ENCODE measurements at places on chromosomes 13 and 19.

DNA sequence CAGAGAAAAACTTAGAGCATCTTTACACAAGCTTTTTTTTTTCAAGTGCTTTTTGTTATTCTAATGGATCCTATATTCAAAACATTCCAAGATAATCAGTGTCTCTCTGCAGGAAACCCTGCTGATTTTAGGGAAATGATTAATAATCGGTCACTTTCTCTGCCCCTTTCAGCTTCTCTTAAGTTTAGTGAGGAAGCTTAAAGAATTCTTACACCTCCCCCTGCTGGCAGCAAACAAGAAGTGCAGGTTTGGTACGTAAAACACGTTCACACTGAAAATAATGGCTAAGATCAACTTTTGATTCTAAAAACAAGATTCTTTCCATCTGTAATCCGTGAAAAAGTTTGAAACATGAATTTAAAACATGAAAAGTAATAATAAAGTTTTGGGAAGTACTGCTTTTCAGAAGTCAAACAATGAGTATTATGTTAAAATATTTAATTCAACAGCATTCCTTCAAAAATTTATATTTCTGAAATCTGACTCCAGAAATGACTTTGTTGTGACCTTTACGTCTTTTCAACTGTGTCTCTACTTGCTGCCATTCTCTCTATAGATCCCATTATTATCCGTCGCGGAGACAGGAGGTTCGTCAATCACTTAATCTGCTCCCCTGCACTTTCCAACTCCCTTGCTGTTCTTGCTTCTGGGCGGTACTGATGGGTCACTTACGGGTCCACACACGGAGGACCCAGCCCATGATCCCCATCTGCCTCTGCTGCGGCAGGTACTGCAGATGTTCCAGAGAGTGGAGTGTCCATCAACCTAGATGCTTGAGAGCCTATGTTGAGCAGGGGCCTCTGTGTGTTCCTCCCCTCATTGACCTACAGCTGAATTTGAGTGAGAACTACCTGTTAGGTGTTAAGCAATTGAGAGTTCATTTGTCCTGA is 203.1 kb upstream of the EDNRB start:
- peak; percentile 63 for DNase-seq

GRCh38 chr13:101556676-101557123 is 104.2 kb downstream of the ITGBL1 start:
- DNase-seq: no peak

DNA sequence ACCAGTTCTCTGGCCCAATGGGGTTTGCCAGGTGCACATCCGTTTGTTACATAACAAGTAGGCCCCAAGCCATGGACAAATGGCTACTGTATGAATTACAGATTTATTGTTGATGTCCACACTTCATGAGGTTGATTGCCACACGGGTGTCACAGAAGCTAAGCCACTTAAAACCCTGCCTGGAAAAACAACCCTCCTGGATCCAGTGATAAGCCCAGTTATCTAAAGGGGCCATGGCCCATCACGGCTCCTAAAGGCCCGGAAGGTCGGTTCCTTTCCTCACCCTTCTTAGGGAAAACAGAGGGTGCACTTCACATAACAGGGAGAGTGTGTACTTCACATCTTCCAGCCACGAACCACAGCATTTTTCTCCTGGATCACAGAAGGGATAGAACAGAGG is 4.1 kb downstream of the TMEM272 start:
- no peak for DNase-seq

DNA sequence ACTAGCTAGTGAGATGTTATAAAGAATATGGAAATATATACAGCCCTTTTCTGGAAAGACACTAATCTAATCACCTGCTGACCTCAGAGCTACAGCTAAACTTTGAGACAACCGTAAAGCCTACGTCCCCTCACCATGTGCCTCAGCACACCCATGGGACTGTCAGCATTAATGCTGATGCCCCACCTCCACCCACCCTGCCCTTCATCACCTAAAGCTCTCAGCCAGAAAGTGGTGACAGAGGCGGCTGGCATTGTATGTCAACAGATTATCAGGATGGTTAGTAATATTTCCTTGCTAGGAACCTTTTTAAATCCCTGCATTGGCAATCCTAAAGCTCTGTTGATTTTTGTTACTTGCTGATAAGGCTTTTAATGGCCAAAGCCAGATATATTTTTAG is 1177.9 kb downstream of the DIAPH3 start:
- no peak for DNase-seq

GRCh38 chr19:55472463-55472862 is 4.0 kb upstream of the ZNF628 start:
- DNase-seq: no peak

DNA sequence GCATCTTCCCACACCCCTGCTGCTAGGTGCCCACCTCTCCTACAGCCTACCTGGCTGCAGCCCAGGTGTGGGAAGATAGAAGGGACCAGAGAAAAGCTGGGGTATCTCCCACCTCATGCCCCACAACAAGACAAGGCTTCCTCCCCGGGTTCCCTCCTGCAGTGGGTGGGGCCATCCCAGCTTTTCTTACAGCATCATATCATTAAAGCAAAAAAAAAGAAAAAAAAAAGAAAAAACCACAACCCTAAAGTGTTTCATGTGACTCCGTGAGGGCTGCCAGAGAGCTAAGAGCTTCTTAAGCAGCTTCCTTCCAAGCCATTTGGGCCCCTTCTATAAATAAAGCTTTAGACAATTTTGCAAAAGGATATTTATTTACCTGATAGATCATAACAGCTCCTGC is 455.4 kb upstream of the TSHZ3 start:
- DNase-seq: no peak

GRCh38 chr13:69857183-69857821 is 250.3 kb upstream of the ATXN8OS start:
- DNase-seq: peak; percentile 45

DNA sequence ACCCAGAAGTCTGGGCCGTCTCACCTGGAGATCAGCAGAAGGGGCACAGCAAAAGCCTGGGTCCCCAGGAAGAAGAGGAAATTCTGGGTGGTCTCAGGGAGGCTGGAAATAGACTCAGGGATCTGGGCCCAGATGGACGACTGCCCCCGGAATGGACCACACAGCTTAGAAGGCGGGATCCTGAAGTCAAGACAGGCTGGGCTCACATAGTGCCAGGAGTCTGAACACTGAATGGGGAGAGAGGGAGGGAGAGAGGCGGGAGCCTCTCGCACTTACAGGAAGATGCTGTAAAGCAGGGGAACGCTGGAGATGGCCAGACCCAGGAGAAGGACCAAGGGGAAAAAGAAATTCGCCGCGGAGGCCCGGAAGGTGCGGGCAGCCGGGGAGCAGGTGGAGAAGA is 1.3 kb upstream of the LENG1 start:
- no peak for DNase-seq

DNA sequence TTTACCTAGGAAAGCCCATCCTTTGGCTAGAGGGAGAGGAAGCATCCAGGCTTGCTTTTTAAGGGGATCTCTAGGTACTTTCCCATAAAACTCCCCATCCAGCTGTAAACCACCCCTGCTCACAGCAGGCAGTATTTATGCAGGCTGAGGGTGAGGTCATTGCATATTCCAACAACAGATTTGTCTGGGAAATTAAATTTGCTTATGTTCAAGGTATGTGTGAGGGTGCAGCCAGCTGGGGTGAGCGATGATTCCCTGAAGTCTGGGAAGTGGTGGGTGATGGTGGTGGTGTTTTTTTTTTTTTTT is 96.3 kb upstream of the C1QTNF9B start:
- no peak for DNase-seq

DNA sequence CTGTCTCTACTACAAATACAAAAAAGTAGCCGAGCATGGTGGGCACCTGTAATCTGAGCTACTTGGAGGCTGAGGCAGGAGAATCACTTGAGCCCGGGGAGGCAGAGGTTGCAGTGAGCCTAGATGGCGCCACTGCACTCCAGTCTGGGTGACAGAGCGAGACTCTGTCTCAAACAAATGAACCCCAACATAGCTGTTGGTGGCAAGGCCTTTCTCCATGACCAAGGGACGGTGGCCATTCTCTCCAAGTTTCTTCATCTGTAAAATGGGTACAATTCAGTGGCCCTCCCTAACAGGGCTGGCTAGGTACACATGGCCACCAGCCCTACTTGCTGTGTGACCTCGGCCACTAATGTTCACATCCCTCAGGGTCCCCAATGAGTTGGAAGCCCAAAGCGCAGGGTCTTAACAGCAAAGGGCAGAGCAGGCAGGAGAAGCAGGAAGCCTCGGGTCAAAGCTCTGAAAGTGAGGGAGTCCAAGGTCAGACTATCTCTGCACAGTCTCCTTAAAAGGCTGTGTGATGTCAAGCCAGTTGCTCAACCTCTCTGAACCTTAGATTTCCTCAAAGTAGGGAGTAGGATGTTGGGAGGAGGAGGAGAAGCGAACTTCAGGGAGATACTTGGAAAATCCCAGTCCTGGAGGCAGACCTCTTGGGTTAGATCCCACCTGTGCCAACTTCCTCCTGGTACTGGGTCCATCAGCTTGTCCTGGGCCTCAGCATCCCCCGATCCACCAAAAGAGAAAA is 2.7 kb downstream of the JUND start:
- peak; percentile 18 for DNase-seq

GRCh38 chr13:51934461-51935087 is 72.8 kb downstream of the CCDC70 start:
- DNase-seq: no peak

DNA sequence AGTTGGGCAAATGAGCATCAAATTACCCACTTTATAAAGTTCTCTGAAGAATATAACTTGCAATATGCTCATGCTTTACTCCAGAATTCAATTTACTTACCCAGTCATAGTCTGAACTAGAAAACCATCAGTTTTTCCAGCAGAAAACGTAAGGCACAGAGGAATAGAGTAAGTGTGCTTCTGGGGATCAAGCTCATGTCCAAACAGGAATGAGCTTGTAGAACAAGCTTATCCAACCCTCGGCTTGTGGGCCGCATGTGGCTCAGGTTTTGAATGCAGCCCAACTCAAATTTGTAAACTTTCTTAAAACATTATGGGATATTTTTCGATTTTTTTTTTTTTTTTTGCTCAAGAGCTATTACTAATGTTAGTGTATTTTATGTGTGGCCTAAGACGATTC is 308.5 kb upstream of the KLF12 start:
- no peak for DNase-seq

DNA sequence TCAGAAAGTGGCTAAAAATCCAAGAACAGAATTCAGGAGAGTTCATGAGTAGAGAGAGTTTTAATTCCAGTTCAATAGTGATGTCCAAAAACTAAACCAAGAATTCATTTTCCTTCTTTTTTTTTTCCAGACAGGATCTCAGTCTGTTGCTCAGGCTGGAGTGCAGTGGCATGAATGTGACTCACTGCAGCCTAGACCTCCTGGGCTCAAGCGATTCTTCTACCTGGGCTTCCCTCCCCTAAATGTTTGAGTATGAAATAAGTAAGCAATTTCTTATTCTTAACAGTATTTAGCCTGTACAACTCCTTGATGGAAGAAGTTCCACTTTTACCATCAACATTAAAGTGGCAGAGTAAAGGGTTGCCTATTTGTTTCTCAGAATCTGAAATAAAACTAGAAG is 3.8 kb downstream of the COMMD6 start:
- DNase-seq: no peak

DNA sequence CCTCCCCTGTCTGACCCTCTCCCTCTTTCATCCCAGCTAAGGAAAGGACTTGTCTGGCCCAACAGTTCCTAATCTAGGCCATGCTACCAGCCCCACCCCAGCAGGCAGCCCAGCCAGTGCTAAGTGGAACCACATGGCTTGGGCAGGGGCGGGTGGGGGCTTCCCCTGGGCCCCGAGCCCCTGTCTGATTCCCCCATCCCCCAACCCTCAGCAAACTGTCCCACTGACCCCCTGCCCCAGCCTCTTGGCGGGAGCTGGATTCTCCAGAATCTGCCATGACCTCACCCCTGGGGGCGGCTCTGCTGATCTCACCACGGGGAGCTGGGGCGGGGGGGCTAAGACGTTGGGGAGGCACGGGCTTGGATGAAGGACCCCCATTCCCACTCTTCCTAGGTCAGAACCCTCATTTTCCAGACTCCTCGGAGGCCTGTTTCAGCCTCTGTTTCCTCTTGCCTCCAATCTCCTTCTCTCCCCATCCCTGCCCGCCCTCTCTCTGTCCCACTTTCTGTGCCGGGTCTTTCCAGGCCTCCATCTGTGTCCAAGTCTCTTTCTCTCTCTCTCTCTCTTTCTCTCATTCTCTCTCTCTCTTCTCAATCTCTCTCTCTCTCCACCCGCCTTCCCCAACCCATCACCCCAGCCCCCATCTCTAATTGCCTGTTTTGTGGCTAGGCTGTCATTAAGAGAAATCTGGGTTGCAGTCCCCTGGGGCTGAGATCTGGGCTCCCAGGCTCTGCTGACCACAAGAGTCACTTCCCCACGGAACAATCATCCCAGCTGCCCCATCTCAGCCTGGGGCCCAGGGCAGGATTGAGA is 2.7 kb downstream of the COL5A3 start:
- no peak for DNase-seq

All from cerebellar cortex (tissue), 1 donor.